ENCODE measurements at places on chromosomes 6 and 20.

GRCh38 chr6:67825201-67825895 is 809.7 kb upstream of the ADGRB3 start:
- DNase-seq = no peak

DNA sequence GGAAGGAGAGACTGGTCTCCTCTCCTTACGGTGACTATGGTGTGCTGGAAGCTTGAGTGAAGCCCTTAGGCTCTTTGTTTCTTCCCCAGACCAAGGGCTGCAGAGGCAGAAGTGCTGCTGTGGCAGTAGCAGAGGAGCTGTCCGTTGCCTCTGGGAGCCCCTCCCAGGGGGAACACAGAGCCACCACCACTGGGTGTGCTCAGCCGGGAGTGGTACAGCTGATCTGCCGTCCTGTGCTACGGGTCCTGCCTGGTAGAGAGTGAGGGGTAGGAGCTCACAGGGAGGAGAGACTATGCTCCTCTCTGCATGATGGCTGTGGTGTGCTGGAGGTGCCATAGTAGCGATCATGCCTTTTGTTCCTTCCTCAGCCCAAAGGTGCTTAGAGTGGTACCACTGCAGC is 318.7 kb downstream of the DOK5 start:
- DNase-seq = no peak

- no peak for DNase-seq
These were observed 14.7 kb upstream of the SIRPB2 start for GRCh38 chr20:1505871-1506270.

DNA sequence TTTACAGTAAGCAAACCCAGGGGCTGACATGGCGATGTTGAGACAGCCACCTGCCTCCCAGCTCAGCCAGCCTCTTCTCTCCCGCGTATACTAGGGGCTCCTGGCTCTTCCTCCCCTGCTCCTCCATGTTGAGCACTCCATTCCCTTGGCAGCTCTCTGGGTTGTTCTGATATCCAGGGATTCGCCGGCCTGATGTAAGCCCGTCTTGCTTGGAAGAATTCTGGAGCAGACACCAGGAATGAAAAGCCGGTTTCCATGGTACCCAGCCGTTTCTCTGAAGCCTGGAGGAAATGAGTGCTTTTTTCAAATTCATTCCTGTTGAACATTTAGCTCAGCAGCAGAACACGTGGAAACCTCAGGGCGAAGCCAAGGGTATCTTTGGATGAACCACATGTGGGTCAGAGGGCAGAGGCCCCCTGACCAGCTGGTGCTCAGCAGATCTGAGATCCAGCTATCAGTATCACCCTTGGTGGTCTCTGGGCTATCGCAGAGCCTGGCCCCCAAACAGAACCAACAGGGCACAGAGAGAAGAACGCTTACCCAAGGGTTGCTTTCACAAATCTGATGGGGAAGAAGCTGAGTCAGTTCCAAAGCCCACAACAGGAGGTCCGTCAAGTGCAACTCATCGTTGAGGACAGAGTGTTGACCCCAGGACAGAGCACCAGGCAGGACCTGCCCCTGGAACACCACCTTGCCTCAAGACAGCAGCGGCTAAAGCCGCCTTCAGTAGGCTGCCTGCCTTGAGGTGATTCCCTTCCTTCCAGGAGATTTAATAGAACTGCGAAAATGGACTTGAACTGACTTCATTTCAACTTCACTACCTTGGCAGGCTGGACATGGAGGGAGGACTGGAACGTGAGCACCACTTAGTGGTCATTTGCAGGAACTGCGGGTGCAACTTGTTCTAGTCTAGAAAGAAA is 96.1 kb upstream of the RIN2 start:
- peak; percentile 87 for DNase-seq

GRCh38 chr6:37473364-37474095 is 26.2 kb downstream of the CCDC167 start:
- DNase-seq = peak; percentile 36

DNA sequence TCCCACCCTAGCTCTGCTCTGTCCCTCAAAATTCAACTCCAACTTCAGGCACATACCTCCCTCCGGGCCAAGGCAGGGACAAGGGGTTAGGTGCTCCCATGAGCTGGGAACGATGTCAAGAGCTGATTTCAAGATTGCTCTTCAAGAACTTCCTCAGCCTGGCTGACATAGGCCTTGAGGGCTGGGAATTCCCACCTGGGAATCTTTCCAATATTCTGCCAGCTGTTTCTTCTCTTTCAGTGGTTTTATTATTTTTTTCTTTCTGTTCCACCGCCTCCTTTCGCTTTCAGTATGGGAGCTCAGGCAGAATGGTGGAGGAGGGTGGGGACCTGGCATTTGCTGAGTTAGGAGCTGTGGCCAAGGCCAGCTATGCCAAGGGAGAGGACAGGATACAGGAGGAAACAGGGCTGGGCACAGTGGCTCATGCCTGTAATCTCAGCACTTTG is 33.7 kb downstream of the SRSF3 start:
- DNase-seq = no peak

- no peak for DNase-seq
These were observed 76.1 kb upstream of the KHDRBS2 start for GRCh38 chr6:62362097-62362496.

GRCh38 chr6:21908161-21908848 is 314.8 kb downstream of the SOX4 start:
- DNase-seq = no peak

- no peak for DNase-seq
These were observed 653 bp downstream of the NAA20 start for GRCh38 chr20:20017844-20018185.

GRCh38 chr6:40760887-40761286 is 173.7 kb upstream of the LRFN2 start:
- DNase-seq = no peak

DNA sequence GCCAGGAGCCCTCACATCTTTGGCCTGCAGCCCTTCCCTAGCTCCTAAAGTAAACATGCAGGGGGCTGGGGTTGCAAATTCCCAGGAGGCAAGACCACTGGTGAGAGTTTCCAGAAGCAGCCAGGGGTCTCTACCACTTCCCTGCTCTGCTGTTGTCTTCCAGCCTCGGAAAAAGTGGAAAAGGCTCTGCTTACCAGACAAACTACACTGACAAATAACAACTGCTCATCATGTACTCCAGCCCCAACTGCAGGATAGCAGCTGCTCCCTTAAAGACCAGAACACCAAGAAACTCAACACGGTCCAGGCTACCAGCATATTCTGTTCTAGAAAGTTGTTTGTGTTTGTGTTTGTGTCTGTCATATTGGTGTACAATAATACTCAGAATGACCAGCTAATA is 187.5 kb upstream of the MARCKS start:
- no peak for DNase-seq

Measured in Ammon's horn (tissue), 1 donor.